Stimulated activated CD4-positive, alpha-beta T cell treated with anti-CD3 and anti-CD28 coated beads, Interleukin-12 subunit alpha, Interleukin-12 subunit beta, amount 100 ng/mL, for 4 hours (primary cell): ENCODE measurements at places on chromosomes 3 and 15.
A peak's percentile ranks its signal among the peaks of the same experiment; 100 is the strongest.

DNA sequence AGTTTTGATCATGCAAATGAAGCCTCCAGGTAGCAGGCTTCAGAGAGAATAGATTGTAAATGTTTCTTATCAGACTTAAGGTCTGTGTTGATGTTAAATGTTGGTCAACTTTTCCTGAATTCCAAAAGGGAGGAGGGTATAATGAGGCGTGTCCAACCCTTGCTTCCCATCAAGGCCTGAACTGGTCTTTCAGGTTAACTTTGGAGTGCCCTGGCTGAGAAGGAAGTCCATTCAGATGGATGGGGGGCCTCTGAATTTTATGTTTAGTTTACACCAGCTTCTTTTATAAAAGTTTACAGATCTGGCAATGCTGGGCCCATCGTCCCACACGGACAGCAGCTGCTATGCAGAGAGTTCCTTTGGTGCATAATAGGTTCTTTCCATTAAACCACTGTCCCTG, 8.9 kb downstream of the CCDC13 start:
- no peak for DNase-seq

- no peak for DNase-seq
Measured at GRCh38 chr15:76235186-76235826, 76.0 kb downstream of the ETFA start.

DNA sequence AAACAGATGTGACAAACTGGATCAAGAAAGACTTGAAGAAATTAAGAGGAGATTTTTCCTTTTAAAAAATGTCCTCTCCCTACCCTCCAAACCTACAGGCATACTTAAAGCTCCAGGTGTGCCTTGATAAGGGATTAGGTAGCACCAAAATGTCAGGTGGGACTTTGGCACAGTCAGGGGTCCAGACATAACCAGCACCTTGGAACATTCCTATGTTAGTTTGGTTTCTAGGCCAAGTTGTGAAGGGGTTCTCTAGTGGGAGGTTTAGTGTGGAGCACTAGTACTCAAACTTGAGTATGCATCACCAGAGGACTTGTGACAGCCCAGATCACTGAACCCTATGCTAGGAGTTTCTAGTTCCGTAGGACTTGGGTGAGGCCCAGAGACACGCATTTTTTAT, 13.9 kb downstream of the ILDR1 start:
- DNase-seq, result no peak

- no peak for DNase-seq
Measured at GRCh38 chr3:132626955-132627354, 29.9 kb downstream of the ACKR4 start.

- no peak for DNase-seq
Measured at GRCh38 chr3:42419563-42419962, 9.2 kb upstream of the LYZL4 start.

DNA sequence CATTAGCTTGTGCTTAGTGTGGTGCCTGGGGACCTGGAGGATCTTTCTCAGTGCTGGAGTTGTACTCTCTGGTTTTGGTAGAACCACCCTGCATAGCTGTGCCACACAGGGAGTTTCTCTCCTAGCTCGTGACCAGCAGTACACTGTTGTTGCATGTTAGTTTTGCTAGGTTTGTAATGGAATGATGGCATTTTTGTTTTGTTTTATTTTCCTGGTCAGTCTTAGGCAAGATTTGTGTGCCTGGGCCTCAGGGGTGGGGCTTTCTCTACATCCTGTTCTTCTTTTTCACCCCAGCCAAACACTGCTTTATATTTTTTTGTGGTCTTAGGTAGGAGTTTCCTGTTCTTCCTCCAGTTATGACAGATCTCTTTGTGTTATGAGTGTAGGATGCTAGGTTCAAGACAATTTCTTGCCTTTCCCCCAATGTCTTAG, 534.5 kb upstream of the KCNMB2 start:
- peak; percentile 3 for DNase-seq

GRCh38 chr3:194137008-194137505, 1.1 kb downstream of the HES1 start:
- DNase-seq, result peak; percentile 17

DNA sequence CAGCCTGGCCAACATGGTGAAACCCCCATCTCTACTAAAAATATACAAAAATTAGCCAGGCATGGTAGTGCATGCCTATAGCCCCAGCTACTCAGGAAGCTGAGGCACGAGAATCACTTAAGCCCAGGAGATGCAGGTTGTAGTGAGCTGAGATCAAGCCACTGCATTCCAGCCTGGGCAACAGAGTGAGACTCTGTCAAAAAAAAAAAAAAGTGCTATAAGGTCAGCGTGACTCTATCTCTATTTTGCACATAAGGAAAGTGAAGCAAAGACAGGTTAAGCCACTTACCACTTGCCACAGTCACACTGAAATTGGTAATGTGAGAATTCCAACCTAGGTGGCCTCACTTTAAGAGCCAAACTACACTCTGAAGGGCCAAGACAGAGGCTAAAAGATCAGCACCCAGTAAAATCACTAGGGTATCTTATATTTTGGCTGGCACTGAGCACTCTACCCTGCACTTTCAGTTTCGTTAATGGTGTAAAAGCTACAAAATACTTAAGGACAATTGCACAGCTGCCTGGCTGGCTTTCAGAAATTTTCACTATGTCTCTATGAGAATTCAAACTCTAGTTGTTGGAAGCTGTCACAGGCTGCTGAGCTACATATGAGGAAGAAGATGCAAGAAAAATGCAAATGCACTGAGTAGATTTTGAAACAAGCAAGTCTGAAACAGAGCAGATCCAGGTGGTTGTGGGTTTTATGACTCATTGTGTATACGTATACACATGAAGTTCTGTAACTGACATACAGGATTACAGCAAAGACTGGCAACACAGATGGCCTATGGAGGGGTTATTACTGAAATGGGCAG, 32.7 kb downstream of the TRANK1 start:
- DNase-seq, result no peak

DNA sequence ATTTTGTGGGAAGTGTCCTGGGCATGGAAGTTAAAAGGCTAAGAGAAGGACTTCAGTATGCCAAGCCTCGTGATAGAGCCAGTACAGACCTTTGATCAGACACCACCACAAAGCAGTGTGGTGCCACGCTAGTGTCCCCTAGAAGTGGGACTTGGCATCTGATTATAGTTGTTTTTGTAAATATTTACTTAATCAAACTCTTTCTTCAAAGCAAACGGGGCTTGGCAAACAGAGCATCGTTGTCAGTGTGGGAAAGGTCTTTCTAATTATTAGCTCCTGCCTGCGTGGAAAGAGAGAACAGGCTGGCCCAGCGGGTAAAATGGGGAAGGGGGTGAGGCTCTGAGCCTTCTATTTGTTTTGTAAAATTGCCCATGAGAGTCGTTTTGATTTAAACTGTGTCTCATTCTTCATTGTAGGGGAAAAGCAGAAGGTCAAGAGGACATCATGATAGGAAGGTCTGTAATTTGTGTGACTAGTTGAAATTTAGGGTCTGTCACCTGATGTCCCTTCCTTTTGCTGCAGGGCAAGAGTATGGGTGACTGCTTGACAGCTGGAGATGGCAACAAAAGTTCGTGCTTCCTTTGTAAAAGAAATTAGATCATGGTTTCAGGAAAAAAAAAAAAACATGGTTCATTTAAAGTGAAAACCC, 105.0 kb downstream of the IQCH start:
- no peak for DNase-seq

- DNase-seq, result no peak
Measured at GRCh38 chr15:50880651-50881114, 27.8 kb upstream of the AP4E1 start.

- no peak for DNase-seq
Measured at GRCh38 chr15:72797338-72797689, 13.8 kb upstream of the ADPGK start.
